Left lung (tissue), 14 donors: ENCODE measurements at places on chromosomes 3 and 15.

GRCh38 chr3:87209111-87209510 lies 18.0 kb upstream of the CHMP2B start:
- DNase-seq = no peak

- DNase-seq = no peak
Observed at GRCh38 chr15:100771746-100772145, 107.9 kb upstream of the ALDH1A3 start.

DNA sequence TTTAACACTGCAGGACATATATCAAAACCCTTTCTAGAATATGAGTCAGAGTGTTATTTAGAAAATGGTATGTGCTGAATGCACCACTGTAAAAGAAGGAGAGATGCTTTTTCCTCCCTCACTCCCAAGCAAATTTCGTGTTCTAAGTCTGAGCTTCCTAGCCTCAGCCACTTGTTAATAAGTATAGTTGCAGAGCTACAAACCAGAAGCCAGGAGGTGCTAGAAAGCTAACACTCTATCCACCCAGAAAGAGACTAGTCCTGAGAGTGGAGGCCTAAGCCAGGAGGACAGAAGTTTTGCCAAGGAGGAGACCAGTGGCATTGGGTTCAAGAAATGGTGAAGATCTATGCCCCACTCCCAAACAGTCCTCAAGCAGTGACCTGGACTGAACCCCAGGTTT lies 40.5 kb upstream of the GYG1 start:
- no peak for DNase-seq

DNA sequence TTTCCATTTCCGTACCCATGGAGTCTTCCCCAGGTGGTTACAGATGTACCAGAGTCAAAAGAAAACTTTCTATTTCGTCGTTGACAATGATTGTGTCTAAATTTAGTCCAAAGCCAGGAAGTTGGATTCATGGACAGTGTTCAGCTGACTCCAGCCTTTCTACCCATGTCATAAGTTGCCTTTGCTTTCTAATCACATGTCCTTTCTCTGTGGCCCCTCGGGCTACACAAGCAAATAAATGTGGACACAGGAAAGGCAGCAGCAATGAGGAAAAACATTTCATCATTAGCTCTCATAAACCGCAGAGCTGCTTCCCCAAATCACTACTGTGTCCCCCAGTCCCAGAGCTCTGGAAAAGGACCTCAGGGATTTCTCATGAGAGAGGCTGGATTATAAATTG lies 82.0 kb downstream of the USF3 start:
- no peak for DNase-seq

DNA sequence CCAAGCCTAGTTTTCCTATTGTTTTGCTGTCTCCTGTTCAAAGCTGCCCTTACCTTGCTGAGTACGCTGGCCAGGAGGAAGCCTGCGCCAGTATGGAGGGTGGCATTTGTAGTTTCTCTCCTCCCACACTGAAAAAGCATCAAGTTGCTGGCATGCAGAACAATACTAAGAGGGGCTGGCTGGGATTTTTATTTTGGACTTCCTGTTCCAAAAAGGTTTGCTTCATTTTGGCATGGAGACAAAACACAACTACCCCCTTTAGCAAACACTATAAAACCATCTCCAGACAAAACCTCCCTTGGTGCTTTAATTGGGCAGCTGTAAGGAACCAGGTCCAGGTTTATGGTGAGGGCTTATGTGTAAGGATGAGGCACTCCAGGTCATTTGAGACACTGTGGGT lies 457.6 kb downstream of the PDCD6IP start:
- DNase-seq = no peak

DNA sequence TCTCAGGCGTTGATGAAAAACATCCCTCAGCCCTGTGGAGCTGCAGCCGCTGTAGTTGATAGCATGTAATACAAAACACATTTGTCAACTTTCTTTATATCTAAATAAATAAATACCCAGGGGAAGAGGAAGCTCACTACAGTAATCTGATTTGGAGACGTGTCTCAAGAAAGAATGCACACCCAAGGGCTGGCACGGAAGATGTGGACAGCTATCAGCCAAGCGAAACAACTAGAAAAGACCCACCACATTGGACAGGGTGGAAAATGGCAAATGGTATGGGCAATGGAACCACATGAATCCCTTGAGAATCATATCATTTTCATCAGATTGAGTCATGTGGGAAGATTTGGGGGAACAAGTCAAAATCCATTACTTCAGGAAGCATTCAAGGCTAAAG lies 43.1 kb upstream of the ALDH1A3 start:
- no peak for DNase-seq

- no peak for DNase-seq
Observed at GRCh38 chr3:4741106-4741403, 238.2 kb upstream of the BHLHE40 start.

- no peak for DNase-seq
Observed at GRCh38 chr3:45199837-45200648, 26.0 kb downstream of the TMEM158 start.

DNA sequence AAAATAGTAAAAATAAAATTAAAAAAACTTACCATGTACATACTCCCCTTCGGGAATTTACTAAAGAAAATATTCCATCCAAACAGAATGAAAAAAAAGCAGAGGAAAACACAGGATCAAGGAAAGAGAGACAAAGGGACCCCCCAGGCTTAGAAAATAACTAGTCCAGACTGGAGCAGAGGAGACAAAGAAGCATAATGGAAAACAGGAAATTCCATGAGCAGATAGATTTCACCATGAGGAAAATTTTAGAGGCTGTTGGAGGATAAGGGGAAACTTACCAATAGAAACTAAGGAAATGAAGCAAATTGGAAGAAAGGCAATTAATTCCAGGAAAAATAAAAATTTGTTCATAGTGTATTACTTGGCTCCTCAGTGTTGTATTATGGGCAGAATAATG lies 36.7 kb downstream of the SLC27A2 start:
- DNase-seq = no peak

DNA sequence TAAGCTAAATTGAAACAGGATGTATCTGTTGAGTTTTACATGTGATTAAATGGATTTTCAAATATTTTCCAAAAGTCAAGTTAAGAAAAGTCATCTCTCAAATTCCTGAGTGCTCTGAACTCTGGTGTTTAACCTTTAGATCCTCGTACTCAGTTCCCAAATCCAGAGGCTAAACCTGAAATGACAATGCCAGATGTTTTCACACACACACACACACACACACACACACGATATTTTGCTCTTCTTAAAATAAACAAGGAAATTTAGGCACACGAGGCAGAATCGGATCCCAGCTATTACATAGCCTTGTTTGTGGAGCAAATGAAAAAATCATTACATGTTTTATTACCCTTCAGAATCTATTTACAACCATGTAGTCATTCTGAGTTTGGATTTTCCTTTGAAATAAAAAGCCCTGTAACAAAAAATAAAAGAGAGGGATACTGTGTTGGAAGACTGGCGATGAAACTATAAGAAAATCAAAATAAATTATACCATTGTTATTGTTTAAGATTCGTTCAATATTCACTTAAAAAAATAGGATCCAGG lies 20.6 kb upstream of the UBE2E1 start:
- DNase-seq = peak; percentile 54

- DNase-seq = no peak
Observed at GRCh38 chr15:68143785-68144184, 61.3 kb downstream of the CALML4 start.

DNA sequence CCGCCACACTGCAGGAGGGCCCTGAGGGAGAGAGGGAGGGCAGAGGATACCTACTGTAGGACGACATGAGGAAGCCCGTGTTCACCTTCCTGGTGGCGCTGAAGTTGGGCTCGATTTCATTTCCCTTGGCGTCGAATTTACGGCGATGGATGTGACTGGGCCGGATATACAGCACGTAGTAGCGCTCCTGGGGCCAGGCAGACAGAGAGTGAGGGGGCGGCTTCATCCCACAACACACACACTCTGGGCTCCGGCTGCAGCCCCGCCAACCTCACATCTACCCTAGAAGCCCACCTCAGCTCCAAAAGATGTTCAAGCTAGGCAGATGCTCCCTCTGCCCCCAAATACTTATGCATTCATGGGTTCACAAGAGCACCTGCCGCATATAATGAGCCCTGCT lies 4.5 kb downstream of the ARPIN start:
- DNase-seq = no peak

GRCh38 chr3:183265157-183265642 lies 12.1 kb downstream of the B3GNT5 start:
- no peak for DNase-seq

- no peak for DNase-seq
Observed at GRCh38 chr3:151946606-151947005, 73.2 kb downstream of the SUCNR1 start.

GRCh38 chr3:195025056-195025883 lies 245.7 kb downstream of the XXYLT1 start:
- DNase-seq = no peak

DNA sequence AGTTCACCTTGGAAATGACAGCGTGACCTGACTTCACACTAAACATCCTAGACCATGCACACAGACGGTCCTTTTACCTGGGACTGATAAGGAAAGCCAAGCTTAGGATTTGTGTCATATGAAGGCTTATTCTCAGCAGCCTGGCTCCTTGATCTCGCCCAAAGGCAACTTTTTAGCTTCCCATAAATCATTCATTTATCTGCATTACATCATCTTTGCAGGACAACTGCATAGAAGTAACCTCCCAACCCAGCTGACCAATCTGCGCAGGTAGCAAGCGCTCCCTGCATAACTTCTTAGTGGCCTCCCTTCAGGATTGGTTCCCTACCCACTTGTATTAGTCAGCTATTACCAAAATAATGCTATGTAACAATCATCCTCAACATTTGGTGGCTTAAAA lies 389.9 kb upstream of the PROK2 start:
- no peak for DNase-seq

DNA sequence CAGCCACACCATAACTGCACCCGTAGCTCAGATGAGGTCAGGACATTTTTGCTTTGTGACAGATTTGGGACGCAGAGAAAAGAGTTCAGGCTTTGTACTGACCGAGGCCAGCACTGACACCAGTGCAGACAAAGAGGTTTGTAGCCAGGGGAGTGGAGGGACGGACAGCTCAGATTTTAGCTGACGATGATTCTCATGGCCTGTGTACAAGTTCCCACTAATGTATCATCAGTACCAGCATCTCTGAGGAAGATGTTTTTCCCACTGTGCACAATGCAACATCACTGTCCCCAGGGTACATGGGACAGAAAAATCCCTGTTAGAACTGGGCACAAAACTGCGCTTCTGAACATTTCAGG lies 112.7 kb downstream of the SLCO3A1 start:
- no peak for DNase-seq

DNA sequence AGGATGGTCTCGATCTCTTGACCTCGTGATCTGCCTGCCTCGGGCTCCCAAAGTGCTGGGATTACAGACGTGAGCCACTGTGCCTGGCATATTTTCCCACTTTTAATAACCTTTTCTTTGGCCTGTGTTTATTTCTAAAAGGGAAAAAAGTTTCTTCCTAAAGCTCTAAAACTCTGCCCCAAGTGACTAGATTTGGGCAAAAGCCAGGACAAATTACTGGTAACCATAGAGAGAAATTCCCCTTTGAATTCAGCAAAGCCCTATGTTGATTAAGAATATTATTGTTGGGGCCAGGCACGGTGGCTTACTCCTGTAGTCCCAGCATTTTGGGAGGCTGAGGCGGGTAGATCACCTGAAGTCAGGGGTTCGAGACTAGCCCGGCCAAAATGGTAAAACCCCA lies 11.5 kb upstream of the TRPM7 start:
- DNase-seq = no peak

DNA sequence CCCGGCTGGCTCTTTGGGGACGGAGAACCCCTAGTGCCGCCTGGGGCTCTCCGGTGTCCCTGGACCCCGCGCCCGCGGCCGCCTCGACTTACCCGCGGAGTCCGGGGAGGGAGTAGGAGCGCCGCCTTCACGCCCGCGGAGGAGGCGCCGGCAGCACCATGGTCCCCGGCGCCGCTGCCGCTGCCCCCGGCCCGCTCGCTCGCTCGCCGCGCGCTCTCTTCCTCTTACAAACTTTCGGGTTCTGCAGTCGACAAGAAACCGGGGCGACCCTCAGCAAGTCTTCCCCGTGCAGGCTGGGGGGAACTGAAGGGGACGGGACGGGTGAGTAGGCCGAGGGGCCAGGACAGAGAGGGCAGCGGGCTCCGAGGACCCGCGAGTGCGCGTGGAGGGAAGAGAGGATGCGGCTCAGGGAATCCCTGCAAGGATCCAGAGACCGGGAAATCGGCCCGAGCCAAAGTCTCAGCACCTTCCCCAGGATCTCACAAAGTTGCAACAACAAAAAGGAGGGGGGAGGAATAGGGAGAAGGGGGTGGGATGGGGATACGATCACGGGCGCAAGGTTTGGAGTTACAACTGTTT lies 2.0 kb downstream of the FOXP1 start:
- DNase-seq = peak; percentile 59

DNA sequence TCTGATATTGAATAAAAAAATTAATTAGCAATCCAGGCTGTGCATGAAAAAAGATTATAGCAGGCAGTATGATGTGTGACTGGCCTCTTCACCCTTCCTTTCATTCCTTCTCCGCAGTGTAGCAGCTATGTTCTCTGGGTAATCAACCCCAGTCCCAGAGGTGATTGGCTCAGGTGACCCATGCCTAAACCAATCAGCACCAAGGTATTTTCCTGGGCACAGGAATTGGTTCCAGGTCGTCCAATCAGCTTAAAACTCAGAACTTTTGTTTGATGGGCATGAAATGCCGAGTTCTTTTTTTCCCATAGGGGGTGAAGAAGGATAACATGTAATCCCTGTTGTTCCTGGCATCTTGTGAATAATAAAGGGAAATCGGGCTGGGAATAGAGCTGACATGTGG lies 5.8 kb upstream of the BNC1 start:
- no peak for DNase-seq

GRCh38 chr3:108806316-108806715 lies 16.3 kb upstream of the TRAT1 start:
- DNase-seq = no peak

GRCh38 chr15:69973880-69974279 lies 123.8 kb downstream of the TLE3 start:
- no peak for DNase-seq

GRCh38 chr15:81155375-81156218 lies 21.5 kb downstream of the CFAP161 start:
- peak; percentile 41 for DNase-seq

DNA sequence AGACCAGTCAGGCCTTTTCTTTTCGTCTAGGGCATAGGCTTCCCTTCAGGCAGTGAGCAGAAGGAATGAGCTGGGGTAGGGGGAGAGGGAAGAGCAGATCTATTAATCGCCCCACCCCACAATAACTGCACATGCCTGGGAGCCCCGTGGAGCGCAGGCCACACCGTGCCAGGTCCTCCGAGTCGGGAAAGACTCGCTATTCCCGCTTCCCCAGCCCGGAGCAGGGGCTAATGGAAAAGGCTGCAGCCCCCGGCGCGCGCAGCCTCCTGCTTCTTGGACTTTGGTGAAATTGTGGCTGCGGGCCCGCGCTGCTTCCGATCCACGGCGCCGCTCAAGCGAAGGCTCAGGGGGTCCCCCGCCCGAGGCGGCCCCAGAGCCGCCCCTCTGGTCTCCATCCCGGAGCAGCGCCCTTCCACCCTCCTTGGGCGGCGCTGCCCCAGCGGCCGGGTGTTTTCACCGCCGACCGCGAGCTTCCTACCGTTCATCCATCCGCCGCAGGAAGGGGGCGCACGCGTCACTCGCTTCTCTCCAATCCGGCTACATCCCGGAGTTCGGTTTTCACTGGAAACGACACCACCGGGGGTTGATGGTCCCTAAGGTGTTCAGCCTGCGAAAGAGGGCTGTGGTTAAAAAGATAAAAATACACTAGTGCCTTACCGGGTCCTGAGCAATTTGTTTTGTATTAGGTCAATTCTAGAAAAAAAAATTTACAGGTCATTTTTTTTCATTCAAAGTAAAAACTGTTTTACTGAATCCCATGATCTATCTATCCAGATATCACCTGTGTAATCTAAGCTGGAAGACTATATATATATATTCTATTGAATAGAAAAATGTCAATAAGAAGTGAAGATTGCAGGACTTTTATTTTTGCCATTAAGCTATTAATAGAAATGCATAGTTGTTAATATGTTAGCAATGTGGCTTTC lies 4.4 kb upstream of the SYNM start:
- peak; percentile 73 for DNase-seq
